ENCODE measurements at places on chromosomes 16 and 17. TPM values are rescaled to one million over a fixed set of nuclear protein-coding genes. Genes with fewer than 3 reads are reported as not detected.

Gene GPRC5C
- 34.0 TPM for total RNA-seq

DNA sequence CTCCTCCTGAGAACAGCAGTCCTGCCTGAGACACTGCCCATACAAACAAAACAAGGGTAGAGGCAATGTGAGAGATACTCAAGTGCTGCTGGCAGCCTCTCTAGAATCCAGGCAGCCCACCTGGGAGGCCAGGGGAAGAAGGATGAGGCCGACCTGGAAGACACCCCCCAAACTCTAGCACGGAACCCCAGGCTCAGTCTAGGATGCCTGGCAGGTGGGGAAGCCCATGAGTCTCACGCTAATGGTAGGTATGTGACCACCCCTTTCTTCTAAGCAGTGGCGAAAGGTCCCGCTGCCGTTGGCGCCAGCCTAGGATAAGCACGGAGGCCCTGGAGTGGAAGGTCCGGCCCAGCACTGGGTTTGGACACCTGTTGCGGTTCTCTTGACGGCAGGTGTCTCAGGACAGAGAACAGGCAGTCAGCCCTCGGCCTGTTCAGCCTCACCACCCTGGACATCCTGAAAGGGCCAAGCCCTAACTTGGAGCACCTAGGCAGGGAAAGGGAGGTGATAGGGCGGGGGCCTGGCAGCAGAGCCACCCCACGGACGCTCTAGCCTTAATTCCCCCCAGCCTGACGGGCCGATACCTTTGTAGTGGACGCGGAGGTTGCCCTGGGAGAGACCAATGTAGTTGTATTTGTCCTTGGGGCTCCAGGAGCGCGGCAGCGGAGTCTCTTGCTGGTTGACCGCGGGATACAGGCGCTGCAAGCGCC lies 487 bp downstream of the RANBP10 start:
- peak overlapping the region; percentile 87 for H3K27ac ChIP-seq
- H3K4me1 ChIP-seq: no peaks in the 10 kb centered on the region

GRCh38 chr17:62826956-62827355 lies 18.8 kb upstream of the MARCHF10 start:
- no peaks in the 10 kb centered on the region for H3K4me1 ChIP-seq
- no peaks in the 10 kb centered on the region for H3K36me3 ChIP-seq
- no peak for DNase-seq
- H3K27me3 ChIP-seq: no peaks in the 10 kb centered on the region
- H3K4me3 ChIP-seq: no peak overlapping the region
- no peak overlapping the region for H3K27ac ChIP-seq

Gene ARHGAP27
- total RNA-seq: 21.6 TPM

DNA sequence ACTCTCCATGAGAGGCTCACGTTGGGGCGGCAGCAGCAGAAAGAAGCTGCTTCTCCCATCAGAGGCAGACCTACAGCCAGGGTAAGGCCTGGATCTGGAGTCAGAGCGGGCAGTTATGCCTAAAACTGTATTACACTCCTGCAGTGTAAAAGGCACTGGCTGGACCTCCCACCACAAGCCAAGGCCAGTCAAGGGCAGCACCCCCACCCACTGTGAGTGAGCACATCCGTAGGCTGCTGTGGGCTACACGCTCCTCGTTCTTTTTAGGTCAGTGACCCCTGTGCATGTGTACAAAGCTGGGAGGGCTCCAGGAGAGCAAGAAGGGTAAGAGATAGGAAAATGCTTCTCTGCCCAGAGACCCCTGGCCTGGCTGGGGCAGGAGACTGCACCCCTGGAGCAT lies 20.7 kb downstream of the DCAKD start:
- no peaks in the 10 kb centered on the region for H3K27me3 ChIP-seq
- no peaks in the 10 kb centered on the region for H3K36me3 ChIP-seq
- H3K4me1 ChIP-seq: no peaks in the 10 kb centered on the region
- H3K27ac ChIP-seq: no peak overlapping the region
- no peak for DNase-seq
- H3K4me3 ChIP-seq: no peak overlapping the region

DNA sequence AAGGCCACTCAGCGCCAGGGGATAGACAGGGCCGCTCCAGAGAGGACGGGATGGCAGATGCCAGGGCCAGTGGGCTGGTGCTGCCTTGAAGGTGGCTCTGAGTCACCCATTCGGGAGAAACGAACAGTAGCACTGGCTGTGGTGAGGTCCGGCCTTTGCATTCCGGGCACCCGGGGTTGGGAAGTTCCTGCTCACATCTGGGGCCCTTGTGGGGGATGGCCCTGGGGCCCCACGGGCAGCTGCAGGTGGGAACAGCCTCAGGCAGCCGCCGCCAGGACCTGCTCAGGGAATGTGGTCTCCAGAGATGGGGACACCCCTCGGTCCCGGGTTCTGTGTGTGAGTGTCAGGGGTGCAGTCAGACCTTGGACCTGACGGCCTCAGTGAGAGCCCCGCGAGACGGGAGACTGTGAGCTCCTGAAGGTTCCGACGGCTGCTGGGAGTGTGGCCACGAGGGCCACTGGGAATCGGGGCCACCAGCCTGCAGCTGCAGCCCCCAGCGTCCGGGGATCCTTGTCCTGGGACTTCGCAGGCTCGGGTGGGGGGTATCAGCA lies 1.4 kb downstream of the CBFA2T3 start:
- no peak overlapping the region for H3K4me3 ChIP-seq
- DNase-seq: no peak
- H3K27me3 ChIP-seq: no peaks in the 10 kb centered on the region
- H3K4me1 ChIP-seq: no peaks in the 10 kb centered on the region

DNA sequence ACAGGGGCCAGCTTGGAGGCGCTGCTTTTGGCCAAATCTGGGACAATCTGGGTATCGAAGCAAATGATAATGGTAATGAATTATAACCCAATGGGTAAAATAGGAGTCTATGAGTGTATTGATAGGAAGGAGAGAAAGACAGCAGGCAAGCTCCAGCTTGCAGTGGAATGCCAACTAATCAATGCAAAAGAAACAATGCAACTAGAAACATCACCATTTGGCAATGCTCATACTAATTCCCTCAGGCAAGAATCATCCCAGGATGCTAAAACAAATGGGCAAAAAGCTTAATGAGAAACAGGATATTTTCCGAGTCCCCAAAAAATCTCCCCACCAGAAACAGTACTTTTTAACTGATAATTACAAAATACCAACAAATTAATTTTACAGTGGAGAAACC lies 64.7 kb downstream of the ADCY9 start:
- no peak for DNase-seq
- no peaks in the 10 kb centered on the region for H3K27me3 ChIP-seq
- no peak overlapping the region for H3K27ac ChIP-seq
- H3K36me3 ChIP-seq: no peaks in the 10 kb centered on the region

GRCh38 chr16:50699326-50700159 lies 6.1 kb downstream of the NOD2 start:
- no peak for DNase-seq
- no peaks in the 10 kb centered on the region for H3K27me3 ChIP-seq
- H3K27ac ChIP-seq: no peak overlapping the region
- H3K4me1 ChIP-seq: no peaks in the 10 kb centered on the region
- no peak overlapping the region for H3K4me3 ChIP-seq
- no peaks in the 10 kb centered on the region for H3K36me3 ChIP-seq

GRCh38 chr16:12260647-12261262 lies 284.2 kb downstream of the SNX29 start:
- no peak overlapping the region for H3K4me3 ChIP-seq
- H3K27me3 ChIP-seq: no peaks in the 10 kb centered on the region
- no peak overlapping the region for H3K27ac ChIP-seq
- DNase-seq: no peak

Gene CHD9NB
- 4.3 TPM for total RNA-seq

GRCh38 chr17:19023209-19023999 lies 18.8 kb upstream of the FAM83G start:
- no peaks in the 10 kb centered on the region for H3K27me3 ChIP-seq
- no peak overlapping the region for H3K4me3 ChIP-seq
- H3K4me1 ChIP-seq: no peaks in the 10 kb centered on the region

GRCh38 chr17:56231252-56231651 lies 78.0 kb downstream of the ANKFN1 start:
- no peaks in the 10 kb centered on the region for H3K27me3 ChIP-seq
- no peak overlapping the region for H3K27ac ChIP-seq
- DNase-seq: no peak
- H3K4me3 ChIP-seq: no peak overlapping the region

Gene CDK5R1
- 0.77 TPM for total RNA-seq

Gene CMTM2
- not detected for total RNA-seq

DNA sequence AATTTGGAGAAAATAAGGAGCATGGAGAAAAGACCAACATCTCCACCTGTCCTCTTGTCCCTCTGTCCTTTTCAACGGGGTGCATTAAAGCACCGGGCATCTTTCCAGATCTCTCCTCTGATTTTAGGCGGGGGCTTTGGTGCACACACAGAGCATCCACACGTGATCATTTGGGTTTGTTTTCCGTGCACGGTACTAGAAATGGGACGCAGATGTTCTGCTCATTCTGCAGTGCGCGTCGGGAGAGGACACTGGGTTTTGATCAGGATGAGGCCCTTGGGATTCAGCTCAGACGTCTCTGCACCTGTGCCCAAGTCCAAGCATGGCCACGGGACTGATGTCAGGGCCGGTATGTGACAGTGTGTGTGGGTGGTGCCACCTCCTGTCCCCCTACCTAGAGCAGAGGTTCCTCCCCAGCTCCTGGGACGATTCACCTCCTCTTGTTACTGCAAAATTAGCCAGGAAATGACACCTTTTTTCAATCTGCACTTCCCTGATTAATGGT lies 31.9 kb downstream of the PDIA2 start:
- H3K36me3 ChIP-seq: no peaks in the 10 kb centered on the region
- no peaks in the 10 kb centered on the region for H3K27me3 ChIP-seq
- no peak overlapping the region for H3K4me3 ChIP-seq
- H3K4me1 ChIP-seq: no peaks in the 10 kb centered on the region
- H3K27ac ChIP-seq: no peak overlapping the region
